Activated naive CD4-positive, alpha-beta T cell (primary cell): ENCODE measurements at places on chromosomes 3 and 15.

DNA sequence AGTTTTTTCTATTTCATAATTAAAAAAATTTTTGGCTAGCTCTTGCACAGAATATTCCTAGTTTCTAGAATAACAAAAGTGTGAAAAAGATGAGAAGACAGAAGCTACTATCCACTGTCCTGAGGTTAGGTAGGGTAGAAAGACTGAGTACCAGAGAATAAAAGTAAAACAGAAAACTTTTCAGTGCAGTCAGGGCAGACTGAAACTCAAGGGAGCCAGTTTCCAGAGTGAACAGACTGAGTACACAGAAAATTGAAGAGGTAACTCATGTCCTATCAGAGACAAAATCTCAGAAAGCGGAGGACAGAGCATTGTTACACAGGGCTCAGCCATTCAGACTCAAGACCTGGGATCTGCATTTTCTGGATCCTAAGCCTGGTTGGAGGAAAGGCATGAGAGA lies 8.8 kb upstream of the FBXO40 start:
- DNase-seq, result no peak

DNA sequence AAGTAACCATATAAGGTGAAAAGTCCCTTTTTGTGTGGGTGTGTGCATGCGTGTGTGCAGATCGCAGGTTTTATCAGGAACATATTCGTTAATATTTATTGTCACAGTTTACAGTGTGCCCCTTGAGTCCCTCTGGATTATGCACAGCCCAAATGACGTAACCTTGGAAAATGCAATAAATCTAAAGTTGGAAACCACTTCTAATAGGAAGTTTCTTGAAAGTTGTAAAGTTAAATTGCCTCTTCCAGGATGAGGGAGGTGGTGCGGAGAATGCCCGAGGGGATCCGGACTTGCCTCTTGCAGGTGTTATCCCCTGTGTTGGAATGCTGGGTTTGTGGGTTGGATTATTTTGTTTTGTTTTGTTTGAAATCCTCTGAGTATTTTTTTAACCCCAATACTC lies 143.3 kb downstream of the CMSS1 start:
- no peak for DNase-seq

- no peak for DNase-seq
Measured at GRCh38 chr3:31197941-31198340, 303.5 kb upstream of the GADL1 start.

GRCh38 chr3:177579419-177579818 lies 382.1 kb upstream of the TBL1XR1 start:
- DNase-seq, result no peak

DNA sequence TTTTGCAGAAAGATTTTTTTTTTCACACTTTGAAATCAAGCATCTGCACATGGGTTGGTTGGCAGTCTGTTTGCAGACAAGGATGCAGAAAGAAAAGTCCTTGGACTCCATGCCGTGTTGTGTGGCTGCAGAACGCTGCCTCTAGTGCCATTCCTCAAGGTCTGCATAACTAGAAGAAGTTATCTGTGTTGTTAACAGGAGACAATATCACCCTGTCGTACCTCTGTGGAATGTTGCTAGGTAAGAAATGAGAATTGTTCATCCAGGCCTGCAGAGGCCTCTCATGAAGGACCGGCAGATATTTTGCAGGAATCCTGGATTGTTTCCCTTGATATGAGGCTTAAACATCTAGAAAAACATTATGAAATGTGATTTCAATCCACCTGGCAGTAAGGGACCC lies 58.5 kb upstream of the PPARG start:
- DNase-seq, result no peak

DNA sequence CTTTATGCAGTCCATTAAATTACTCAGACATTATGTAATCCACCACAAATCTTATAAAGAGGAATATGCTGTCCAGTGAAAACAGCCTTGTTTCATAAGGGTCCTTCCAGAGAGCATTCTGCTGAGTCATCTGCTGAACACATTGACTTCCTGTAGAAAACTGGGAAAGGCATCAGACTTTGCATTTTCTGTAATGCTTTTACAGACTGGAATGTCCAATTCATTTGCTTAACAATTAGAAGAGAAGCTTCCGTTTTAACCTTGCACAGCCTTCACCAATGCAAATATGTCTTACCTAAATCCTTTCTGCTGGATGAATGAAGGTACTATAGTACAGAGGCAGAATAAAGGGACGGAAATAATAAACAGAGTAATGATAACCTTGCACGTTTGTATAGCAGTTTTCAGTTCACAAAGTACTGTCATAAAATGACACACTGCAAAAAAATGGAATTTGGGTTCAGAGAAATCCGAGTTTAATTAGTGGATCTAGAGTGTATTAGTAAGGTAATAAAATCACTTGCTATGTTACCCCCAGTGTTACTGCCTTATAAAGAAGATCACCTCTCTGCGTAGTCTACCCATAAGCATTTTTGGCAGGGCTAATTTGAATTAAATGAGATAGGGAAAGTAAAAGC lies 301.5 kb downstream of the PYDC2 start:
- no peak for DNase-seq

DNA sequence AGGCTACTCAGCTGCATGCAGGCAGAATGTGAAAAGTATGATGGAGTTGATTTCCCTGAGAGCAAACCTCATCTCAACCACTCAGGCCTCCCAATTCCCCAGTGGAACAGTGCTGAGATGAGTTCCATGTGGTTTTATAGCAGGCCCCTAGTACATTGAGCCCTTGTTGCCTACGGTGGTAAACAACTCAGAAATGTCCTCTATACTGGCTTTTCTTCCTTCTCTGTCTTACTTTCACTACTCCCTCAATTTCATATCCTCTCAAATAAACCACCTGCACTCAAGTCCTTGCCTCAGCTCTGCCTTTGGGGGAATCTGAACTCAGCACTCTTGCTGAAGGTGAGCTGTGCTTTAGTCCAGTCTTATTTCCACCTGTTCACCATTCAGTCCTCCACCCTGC lies 399.9 kb downstream of the PDCD6IP start:
- DNase-seq, result no peak

DNA sequence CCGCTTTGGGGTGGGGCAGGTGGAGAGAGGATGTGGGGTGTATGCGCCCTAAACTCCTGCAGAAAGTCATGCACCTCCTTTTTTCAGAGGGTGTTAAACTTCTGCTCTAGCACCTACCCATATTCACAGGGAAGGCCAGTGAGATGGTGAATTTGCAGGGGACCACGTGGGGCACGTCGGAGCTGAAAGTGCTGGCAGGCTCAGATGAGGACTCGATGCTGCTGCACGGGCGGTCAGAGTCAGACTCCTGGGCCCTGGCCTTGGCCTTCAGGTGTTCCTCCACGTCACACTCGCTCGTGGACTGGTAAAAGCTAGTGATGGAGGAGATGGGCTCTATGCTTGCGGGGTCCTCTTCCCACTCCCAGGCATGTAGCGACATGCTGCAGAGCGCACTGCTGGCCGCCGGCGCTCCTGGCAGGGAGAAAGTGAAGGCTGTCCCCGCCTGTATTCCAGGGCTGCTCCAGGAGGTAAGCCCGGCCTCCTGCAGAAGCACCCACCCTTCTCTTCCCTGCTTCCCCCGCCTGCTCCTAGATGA lies 883 bp downstream of the CFAP92 start:
- no peak for DNase-seq

GRCh38 chr3:36814776-36815175 lies 50.4 kb upstream of the DCLK3 start:
- no peak for DNase-seq

DNA sequence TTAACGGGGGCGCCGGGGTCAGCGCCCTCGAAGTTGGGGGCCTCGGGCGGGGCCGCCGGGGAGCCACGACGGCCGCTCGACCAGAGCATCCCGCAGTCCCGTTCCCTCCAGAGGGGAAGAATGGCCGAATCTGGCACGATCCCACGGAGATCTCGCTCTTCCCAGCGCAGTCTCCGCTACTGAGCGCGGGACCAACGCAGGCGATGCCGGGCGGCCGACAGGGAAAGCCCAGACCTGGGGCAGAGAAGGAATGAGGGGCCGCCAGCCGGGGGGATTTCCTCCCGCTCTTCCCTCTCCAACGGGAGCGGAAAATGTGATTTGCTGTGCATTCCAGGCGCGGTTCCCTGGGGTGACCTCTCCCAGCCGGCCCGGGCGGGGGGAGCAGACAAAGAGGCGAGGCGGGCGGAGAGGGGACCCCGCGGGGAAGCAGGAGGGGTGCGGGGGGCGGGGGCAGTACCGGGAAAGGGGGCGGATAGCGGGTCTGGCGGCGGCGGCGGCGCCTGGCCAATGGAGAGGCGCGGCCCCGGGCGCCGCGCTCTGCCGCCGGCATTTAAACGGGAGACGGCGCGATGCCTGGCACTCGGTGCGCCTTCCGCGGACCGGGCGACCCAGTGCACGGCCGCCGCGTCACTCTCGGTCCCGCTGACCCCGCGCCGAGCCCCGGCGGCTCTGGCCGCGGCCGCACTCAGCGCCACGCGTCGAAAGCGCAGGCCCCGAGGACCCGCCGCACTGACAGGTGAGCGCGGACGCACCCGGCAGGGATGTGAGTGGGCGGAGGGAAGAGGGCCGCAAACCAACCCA lies at the start of gene GREM1:
Gene GREM1, plus strand, starts transcription at position 579 of the 801 bp plus-strand sequence. CDS start 12,687 bp downstream, outside the sequence.
- no peak for DNase-seq

DNA sequence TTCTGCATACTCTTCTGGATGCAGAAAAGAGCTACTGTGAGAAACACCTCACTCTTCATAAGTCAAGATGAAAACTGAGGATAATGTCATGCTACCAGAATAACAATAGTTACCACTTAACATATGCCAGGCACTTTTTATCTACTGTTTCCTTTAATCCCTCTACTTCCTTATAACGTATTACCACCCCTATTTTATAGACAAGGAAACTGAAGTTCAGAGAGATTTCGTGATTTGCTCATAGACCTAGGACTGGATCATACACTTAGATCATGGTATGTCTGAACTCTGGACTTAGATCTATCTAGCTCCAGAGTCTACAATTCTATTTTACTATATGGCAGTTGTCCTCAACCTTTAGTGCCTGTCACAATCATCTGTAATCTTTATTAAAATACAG lies 155.7 kb upstream of the TSPAN3 start:
- DNase-seq, result no peak

- no peak for DNase-seq
Measured at GRCh38 chr3:73294537-73294936, 233.1 kb downstream of the EBLN2 start.

DNA sequence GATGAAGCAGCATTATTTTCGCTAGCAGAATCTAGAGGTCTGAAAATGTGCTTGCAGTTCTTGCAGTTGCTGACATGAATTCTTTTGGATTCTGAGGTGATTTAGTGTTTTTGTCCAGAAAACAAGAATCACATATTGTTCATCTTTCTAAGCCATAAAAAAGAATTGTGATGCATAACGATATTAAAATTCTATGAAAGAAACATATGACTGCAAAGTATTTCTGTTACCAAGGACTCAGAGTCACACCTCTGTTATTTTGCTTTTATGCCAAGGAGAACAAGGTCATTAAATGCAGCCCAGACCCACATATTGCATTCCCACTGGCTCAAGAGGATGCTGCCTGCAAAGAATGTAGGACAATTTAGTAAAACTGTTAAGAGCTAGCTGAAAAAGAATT lies 299.8 kb upstream of the GPR149 start:
- DNase-seq, result no peak

DNA sequence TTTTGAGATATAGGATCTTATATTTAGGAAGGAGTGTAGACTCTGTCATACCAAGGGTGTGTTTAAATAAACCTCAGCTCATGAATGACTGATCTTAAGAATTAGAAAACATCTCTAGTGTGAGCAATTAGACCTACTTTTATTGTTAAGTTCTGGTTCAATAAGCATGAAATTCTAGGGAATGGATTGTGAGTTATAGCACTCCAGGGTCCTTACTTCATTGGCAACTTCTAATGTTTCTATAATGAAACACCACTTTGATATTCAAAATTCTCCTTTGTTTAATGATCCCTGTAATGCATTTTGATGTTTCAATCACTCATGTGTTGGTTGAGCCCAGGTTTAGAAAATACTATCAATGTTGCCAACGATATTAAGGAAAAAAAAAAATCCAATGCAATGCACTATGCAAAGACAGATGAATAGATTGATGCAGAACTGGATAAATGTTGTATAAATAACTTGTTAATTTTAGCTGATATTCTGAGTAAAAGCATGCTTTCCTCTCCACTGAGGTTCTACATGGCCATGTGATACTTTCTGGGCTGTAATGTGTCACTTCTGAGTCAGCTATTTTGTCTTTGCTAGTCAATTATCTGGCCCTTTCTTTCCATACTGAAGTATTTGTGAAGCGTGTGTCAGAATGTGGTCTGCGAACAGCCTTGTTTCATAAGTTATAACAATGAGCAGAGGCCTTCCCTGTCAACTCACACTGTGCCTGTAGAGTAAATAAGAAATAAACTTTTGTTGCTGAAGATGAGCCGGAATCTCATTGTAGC lies 1035.9 kb downstream of the PLOD2 start:
- DNase-seq, result no peak

DNA sequence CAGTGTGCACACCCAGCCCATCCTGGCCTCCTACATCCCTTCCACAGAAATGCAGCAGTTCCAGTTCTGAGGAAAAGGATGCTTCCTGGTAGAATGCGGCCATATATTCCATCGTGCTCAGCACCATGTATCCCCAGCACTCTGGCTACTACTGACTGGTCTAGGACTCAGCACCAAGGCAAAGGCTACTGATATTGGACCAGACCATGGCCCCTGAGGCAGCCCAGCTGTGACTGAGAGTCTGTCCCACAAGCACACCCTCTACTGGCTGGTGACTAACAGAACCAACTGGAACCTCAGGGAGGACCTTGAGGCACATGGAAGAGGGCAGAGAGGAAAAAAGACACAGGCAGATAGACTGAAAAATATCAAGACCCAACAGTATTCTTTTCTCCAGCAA lies 30.0 kb downstream of the TARS3 start:
- DNase-seq, result no peak

- no peak for DNase-seq
Measured at GRCh38 chr3:162984746-162985145, 1488.1 kb downstream of the OTOL1 start.

DNA sequence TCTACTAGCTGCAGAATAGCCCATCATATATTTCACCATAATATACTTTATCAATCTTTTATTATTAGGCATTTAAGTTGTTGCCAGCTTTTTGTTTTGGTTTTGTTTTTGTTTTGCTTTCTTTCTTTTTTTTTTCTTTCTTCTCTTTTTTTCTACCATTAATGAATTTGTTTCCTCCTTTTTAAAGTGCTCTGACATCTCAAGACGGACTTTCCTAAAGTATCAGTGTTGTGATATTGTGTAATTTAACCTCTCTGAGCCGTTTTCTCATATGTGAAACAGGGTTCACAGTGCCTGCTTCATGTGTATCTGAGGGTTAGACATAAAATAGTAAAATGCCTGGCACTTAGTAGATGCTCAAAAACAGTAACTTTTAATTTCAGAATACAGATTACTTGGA lies 109.5 kb upstream of the IL12A start:
- no peak for DNase-seq

- no peak for DNase-seq
Measured at GRCh38 chr3:150407051-150407807, 869 bp upstream of the TSC22D2 start.

GRCh38 chr3:165954171-165954570 lies 116.9 kb upstream of the BCHE start:
- DNase-seq, result no peak

- no peak for DNase-seq
Measured at GRCh38 chr15:39300451-39301153, 280.3 kb upstream of the THBS1 start.
